ENCODE measurements at places on chromosomes 3 and 15. TPM values are rescaled to one million over a fixed set of nuclear protein-coding genes. Genes with fewer than 3 reads are reported as not detected.

Gene CATSPER2
- total RNA-seq: 0.42 TPM

Gene NEK10
- total RNA-seq: 0.55 TPM

Gene GP5
- total RNA-seq: not detected

Gene MEX3B
- total RNA-seq: 1.1 TPM

- H3K27me3 ChIP-seq: no peaks in the 10 kb centered on the region
- no peaks in the 10 kb centered on the region for H3K4me1 ChIP-seq
- DNase-seq: no peak
- no peaks in the 10 kb centered on the region for H3K36me3 ChIP-seq
These were observed 41.7 kb upstream of the ADAMTSL3 start for GRCh38 chr15:83612226-83612625.

Gene GNAT1
- total RNA-seq: not detected

Gene CFAP100
- total RNA-seq: not detected

DNA sequence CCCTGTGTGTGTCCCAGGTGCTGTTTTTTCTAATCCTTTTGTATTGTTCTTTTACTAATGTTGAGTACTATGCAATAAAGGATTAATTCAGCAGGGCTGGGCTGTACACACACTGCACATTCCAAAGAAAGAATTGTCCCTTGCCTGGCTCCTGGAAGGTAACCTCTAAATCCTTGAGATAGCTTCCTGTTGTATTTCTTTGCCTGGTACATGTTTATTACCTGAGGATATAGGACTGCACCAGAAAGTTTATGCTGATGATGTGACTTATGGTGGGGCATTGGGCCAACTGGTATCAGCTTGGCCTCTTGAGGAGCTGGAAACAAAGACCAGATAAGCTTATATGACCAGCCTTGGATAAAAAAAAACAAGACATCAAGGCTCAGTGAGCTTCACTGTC, 26.6 kb upstream of the FAN1 start:
- no peak overlapping the region for H3K27ac ChIP-seq
- H3K4me1 ChIP-seq: no peaks in the 10 kb centered on the region
- no peak for DNase-seq
- no peaks in the 10 kb centered on the region for H3K36me3 ChIP-seq
- H3K27me3 ChIP-seq: no peaks in the 10 kb centered on the region

DNA sequence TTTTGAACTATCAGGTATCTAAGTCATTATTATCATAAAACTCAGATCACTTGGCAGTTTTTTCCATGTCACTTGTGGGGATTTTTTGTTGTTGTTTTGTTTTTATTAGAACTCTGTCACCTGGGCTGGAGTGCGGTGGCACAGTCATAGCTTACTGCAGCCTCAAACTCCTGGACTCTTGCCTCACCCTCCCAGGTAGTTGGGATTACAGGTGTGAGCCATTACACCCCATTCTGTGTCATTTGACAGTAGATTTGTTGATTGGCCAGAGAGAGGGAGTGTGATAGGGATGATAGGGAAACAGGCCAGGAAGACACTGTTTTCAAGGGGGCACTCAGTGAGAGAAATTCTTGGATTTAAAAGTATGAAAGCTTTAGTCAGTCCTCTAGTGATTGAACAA, 54.7 kb upstream of the SCAANT1 start:
- H3K27me3 ChIP-seq: no peaks in the 10 kb centered on the region
- DNase-seq: no peak
- no peak overlapping the region for H3K4me3 ChIP-seq
- H3K27ac ChIP-seq: no peak overlapping the region
- H3K4me1 ChIP-seq: peaks cover 45% of the 10 kb centered on the region

Gene GOLGA6L7
- not detected for total RNA-seq

Gene SLC2A2
- not detected for total RNA-seq

Gene STRIT1
- not detected for total RNA-seq

- H3K4me1 ChIP-seq: no peaks in the 10 kb centered on the region
- no peaks in the 10 kb centered on the region for H3K27me3 ChIP-seq
- DNase-seq: no peak
- no peak overlapping the region for H3K4me3 ChIP-seq
- H3K36me3 ChIP-seq: no peaks in the 10 kb centered on the region
These were observed 37.8 kb upstream of the GOLM2 start for GRCh38 chr15:44250566-44251205.

Gene SPATA12
- not detected for total RNA-seq

DNA sequence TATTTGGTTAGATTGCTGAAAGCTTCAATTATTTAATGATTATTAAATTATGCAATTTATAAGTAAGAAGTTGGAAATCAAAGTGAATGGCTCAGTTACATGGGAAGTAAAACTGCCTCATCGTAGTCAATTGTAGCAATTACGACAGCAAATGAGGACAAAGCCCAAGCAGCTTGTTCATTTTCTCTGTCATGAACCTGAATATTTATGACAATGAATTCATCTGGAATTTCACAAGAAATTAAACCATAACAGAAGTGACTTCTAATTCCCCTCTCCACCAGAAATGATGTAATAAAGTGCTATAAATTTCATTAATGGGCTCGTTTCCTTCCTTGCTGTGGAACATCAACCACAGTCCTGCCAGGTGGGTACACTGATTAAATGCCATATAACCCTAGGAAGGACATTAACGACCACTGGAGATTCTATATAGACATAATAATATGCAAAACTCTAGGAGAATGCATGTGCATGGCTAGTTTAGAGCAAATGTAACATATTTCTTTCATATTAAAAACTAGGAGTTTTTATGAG, 273.8 kb upstream of the DCBLD2 start:
- H3K4me1 ChIP-seq: no peaks in the 10 kb centered on the region
- no peaks in the 10 kb centered on the region for H3K27me3 ChIP-seq
- no peak overlapping the region for H3K4me3 ChIP-seq
- no peaks in the 10 kb centered on the region for H3K36me3 ChIP-seq
- H3K27ac ChIP-seq: no peak overlapping the region

- H3K4me3 ChIP-seq: no peak overlapping the region
- no peaks in the 10 kb centered on the region for H3K4me1 ChIP-seq
- H3K36me3 ChIP-seq: no peaks in the 10 kb centered on the region
- no peak overlapping the region for H3K27ac ChIP-seq
These were observed 416.1 kb downstream of the ROBO1 start for GRCh38 chr3:79351699-79352098.

DNA sequence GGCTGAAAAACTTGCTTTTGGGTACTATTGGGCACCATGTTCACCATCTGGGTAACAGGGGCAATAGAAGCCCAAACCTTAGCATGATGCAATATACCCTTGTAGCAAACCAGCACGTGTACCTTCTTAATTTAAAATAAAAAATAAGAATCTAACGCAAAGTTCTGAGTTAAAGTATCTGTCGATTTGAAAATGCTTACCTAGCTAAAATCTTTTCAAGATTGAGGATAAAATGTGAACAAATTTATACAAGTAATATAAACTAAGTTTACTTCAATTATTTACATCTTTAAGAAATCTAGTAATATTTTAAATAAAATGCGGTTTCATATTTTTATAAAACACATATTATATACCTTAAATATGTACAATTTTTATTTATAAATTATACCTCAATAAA, 38.1 kb upstream of the IGF2BP2 start:
- DNase-seq: no peak
- H3K4me3 ChIP-seq: no peak overlapping the region
- no peaks in the 10 kb centered on the region for H3K36me3 ChIP-seq
- H3K27me3 ChIP-seq: no peaks in the 10 kb centered on the region
- H3K4me1 ChIP-seq: no peaks in the 10 kb centered on the region

Gene NIPA2
- 76.5 TPM for total RNA-seq

Gene CILP
- 0.39 TPM for total RNA-seq

- H3K4me3 ChIP-seq: no peak overlapping the region
- no peaks in the 10 kb centered on the region for H3K4me1 ChIP-seq
- peaks cover 3% of the 10 kb centered on the region for H3K27me3 ChIP-seq
These were observed 200.7 kb downstream of the TLE3 start for GRCh38 chr15:69897061-69897460.

DNA sequence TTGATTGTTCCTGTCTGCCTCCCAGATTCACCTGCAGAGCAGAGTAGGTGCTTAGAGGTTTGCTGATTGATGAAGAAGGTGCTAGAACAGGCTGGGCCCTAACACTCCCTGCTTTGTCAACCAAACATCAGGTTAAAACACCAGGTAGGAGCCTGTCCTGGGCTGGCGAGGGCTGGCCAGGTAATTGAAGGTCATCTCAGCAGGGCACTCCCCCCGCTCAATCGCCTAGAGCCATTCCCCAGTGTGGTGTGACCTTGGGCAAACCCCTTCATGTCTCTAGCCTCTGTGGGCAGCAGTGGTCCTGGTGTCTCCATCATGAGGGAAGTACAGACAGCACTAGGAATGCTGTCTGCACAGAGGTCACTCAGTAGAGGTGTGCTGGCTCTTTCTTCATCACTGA, 88.3 kb downstream of the KLF15 start:
- no peaks in the 10 kb centered on the region for H3K27me3 ChIP-seq
- DNase-seq: no peak
- no peak overlapping the region for H3K27ac ChIP-seq
- H3K4me1 ChIP-seq: peaks cover 29% of the 10 kb centered on the region

Gene POLQ
- total RNA-seq: 0.81 TPM

DNA sequence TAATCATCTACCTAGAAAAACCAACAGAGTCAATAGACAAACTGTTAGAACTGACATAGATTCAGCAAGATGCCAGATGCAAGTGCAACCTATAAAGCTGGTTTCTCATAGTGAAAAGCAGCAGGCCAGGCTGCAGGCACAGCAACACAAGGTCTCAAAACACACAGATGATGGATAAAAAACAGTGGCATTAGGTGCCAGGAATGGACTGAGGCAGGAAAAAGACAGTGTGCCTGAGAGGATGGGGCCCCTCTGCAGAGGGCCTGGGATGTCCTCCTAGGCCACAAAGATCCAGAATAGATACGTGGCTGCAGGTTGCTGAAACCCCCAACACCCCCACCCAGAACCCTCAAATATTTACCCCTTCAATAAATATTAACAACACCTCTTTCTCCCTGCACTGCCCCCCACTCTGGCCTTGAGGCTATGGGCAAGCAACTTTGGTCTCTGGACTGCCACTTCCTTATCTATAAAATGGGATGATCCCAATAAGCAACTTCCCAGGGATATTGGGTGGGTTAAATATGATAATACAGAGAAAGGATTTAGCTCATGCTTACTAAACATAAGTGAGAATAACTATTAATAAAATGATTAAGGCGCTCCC, 35.2 kb upstream of the FGD5 start:
- DNase-seq: no peak
- no peaks in the 10 kb centered on the region for H3K4me1 ChIP-seq
- H3K27me3 ChIP-seq: no peaks in the 10 kb centered on the region
- no peaks in the 10 kb centered on the region for H3K36me3 ChIP-seq

DNA sequence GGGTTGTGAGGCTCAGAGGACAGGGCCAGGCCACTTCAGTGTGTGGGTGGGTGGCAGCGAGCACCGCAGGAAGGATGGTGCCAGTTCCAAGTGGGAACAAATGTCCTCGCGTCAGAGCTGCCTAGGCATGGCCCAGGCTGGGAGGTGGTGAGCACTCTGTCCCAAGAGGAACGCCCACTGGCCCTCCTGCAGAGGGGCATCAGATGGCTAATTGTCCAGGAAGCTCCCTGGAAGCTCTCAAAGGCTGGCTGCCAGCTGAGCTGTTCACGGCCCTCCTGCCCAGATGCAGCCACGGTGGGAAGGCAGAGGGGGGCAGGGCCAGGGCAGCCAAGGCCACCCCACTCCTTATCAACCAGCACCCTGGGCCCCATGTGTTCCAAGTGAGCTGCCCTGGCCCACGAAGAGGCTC, 55.2 kb downstream of the IQSEC1 start:
- peaks cover 70% of the 10 kb centered on the region for H3K4me1 ChIP-seq
- no peaks in the 10 kb centered on the region for H3K36me3 ChIP-seq
- peak overlapping the region; percentile 57 for H3K4me3 ChIP-seq

DNA sequence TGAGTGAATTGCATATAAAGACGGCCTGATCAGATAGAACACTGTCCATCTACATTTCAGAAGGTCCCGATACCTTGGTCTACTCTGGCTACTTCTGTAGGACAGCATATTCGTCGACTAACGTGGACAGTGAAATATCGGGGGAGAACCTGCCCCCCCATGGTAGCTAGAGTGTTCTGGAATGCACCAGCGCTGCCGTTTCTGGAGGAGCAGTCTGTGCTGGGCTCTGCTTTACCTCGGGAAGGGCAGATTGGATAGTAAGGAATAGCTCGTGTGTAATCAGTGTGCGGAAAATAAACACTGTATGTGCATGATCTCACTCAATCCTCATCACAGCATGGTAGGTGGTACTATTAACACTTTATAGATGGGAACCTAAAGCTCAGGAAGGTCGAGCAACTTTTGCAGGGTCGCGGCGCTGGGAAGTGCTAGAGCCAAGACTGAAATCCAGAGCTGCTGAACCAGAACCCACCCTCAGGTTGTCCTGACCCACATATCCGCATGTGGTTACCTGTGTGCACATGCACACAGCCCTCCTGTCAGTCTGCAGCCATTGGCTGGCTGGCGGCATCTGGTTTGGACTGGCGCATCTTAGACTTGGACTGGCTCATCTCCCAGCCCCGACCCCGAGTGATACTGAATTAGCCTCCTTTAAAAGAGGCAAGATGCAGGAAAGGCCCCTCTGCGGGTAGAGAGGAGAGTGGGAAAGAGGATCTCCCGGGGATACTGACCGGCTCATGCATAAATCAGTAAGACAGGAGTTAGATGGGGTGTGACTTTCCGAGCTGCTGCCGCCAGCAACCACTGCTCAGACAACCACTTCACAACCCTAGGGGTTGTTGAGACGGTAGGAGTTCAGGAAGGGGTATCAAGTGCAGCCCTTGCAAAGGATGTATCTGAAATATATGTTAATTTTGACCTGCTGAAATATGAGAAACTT, 155.0 kb upstream of the BHLHE40 start:
- no peaks in the 10 kb centered on the region for H3K27me3 ChIP-seq
- no peak overlapping the region for H3K4me3 ChIP-seq
- peak overlapping the region; percentile 81 for H3K27ac ChIP-seq
- no peak for DNase-seq
- H3K4me1 ChIP-seq: no peaks in the 10 kb centered on the region

- H3K4me1 ChIP-seq: no peaks in the 10 kb centered on the region
- DNase-seq: no peak
- no peaks in the 10 kb centered on the region for H3K36me3 ChIP-seq
- no peak overlapping the region for H3K4me3 ChIP-seq
- H3K27me3 ChIP-seq: no peaks in the 10 kb centered on the region
These were observed 38.1 kb downstream of the MFSD1 start for GRCh38 chr3:158839966-158840365.

DNA sequence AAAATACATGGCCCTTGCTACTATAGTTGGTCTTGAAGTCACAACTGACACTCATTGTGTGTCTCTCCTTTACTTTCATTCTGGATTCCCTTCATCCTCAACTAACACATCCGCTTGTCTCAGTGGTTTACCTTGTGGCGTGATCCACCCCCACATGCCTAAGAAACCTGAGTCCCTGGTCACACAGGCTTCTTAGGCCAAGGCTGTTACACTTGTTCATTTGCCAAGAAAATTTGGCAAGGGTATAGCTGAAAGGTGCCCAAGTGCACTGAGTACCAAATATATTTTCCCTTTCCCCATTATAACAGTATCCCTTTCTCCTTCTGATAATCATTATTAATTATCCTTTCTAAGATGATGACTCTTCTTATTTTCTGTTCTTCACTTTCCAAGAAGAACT, 207.6 kb upstream of the STAC start:
- no peaks in the 10 kb centered on the region for H3K27me3 ChIP-seq
- no peak overlapping the region for H3K27ac ChIP-seq
- H3K4me3 ChIP-seq: no peak overlapping the region
- H3K36me3 ChIP-seq: no peaks in the 10 kb centered on the region
